ENCODE measurements at places on chromosomes 3 and 15.

- no peak for DNase-seq
Measured at GRCh38 chr3:123313889-123314288, 112.1 kb downstream of the SEC22A start.

DNA sequence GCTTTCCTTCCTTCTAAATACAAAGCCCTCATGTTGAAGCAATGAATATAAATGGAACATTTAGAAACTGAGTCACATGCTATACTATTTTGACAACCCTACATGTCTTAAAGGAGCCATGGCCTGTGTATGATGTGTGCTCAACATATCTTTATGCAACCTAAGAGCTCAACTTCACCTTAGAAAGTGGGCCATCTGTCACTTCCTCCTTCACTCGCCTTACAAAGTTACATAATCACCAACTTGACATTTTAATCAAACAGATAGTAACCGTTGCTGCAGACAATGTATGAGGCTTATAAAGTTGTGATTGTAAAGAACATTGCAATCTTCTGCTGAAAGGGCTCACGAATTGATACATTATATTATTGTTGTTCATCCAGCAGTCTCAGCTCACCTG lies 163.6 kb downstream of the SERPINI1 start:
- DNase-seq: no peak

DNA sequence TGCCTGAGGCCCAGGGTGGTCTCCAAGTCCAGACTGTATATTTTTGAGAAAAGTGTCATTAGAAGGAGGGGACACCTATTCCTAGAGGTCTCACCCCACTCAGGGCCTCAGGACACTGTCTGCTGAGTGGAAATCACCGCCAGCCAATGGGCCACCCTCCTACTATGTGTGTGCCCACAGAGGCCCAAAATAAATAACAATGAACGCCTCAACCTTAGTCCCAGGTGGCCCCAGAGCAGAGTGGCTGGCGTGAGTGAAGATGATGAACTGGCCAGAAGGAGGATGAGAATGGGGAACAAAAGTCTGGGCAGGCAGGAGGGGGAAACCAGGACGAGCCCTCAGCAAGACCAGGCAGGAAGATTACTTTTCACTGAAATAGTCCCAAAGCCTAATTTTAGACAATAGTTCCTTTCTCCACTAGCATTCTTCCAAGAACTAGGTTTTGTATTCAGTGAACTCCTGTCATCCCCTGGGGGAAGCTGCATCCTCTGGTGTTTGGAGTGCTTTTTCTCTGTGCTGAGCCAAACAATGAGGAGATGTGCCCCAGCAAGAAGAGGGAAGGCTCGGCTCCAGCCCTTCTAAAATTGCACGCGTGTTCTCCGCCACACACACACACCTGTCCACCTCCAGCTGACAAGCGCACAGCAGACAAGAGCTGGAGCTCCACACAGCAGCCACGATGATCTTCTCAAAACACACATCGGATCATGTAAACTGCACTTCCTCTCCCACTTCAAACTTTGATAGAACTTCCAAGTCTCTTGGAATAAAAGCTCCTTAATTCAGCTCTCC lies 72.2 kb downstream of the ADCY5 start:
- no peak for DNase-seq

- no peak for DNase-seq
Measured at GRCh38 chr15:67049351-67050044, 15.9 kb upstream of the SMAD3 start.

DNA sequence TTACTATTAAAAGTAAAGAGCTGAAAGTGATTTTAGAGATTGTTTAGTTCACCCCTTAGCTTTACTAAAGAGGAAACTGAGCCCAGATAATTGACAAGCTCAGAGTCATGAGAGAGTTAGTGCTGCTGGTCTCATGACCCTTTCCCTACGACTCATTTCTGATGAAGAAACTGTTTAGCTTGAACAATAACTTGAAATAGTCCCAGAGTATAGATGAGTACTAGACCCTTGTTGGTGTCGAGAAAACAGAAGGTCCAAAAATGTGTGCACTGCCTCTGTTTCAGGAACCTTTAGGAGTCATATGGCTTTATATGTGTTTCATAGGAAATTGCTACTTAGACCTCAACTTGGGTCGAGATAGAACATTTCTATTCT lies 58.2 kb downstream of the IL16 start:
- DNase-seq: no peak

Data from T-helper 17 cell (primary cell).